Large intestine (tissue), 12 donors: ENCODE measurements at places on chromosomes 13 and 19.

- no peak for DNase-seq
Observed at GRCh38 chr13:31101472-31102170, 60.1 kb downstream of the HSPH1 start.

DNA sequence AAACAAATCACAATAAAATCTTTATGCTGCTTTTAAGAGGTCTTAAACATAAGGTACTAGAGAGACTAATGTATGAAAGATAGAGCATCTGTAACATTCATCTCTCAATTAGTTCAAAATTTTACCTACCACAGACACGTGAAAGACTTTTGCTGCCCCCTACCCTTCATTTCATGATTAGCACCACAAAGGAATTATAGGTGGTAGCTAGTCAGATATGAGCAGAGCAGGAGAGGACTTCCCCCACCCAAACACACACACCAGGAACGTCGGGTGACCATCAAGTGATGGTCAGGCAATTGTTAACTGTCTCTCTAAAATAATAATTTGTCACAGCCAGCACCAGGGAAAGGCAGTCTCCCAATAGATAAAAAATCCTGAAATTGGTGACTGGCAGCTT lies 1531.7 kb upstream of the SPRY2 start:
- DNase-seq = no peak

- peak; percentile 55 for DNase-seq
Observed at GRCh38 chr13:44904967-44905366, 84.3 kb downstream of the NUFIP1 start.

DNA sequence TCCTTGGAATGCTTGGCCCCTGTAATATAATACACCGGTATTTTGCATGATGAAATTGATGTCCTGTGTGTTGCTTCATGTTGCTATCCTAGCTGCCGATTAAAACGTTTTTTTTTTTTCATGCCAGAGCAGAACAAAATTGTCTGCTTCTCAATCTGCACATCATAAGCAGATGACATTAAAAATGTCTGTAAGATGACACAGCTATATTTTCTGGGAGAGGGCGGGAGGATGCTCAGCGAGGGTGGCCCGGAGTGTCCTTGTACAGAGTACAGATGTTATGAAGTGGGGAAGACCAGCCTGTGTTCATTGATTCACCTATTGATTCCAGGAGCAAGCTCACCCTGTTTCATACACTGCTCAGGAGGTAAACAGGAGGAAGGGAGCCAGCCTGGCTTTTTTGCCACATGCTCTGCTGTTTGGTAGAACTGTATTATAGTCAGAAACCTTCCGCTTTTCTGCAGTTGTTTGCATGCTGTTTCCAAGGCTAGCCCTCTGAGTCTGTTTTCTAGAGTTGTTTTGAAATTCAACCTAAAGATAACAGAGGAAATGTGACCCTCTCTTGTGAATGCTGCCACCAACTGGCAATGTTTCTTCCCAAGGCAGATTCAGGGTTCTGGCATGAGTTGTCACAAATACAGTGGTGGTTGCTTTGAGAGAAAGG lies 4.7 kb upstream of the IRS2 start:
- DNase-seq = peak; percentile 51

GRCh38 chr13:113937073-113937472 lies 36.8 kb downstream of the C13orf46 start:
- DNase-seq = no peak
